Activated CD8-positive, alpha-beta T cell treated with anti-CD3 and anti-CD28 coated beads for 36 hours (primary cell): ENCODE measurements at places on chromosomes 7 and 10. TPM values are rescaled to one million over a fixed set of nuclear protein-coding genes. Genes with fewer than 3 reads are reported as not detected.
A peak's percentile ranks its signal among the peaks of the same experiment; 100 is the strongest.

The ENTPD1 gene
- total RNA-seq = 4.6 TPM

The SLIT1 gene
- 0.34 TPM for total RNA-seq

The MACC1 gene
- total RNA-seq = 0.38 TPM

The HEPACAM2 gene
- total RNA-seq = not detected

The CLDN3 gene
- total RNA-seq = not detected

The ASAH2 gene
- total RNA-seq = 2.9 TPM

The SSMEM1 gene
- total RNA-seq = not detected

The MRLN gene
- not detected for total RNA-seq

The CCNY gene
- 48.8 TPM for total RNA-seq

The RTKN2 gene
- 1.4 TPM for total RNA-seq

GRCh38 chr7:110888641-110889040 lies 202.3 kb upstream of the LRRN3 start:
- no peak for DNase-seq

DNA sequence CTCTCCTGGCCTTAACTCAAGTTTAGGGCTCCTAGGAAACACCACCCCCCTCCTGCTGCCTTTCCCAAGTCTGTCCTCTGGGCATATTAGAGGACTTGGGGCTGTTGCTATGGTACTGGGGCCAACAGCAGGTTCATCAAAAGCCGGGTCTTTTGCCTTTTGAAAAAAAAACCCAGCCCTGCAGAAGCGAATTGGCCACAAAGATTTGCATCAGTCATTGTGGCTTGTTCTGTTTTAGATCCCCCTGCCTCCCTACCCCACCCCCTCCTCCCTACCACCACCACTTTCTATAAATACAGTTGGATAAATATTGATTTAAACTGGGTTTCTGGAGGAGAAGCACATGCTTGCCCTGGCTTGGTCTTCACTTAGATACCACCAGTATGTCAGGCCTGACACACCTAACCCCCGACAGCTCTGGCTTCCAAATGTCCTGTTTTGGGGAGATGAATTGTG lies 7.0 kb downstream of the MXI1 start:
- peak; percentile 23 for DNase-seq

DNA sequence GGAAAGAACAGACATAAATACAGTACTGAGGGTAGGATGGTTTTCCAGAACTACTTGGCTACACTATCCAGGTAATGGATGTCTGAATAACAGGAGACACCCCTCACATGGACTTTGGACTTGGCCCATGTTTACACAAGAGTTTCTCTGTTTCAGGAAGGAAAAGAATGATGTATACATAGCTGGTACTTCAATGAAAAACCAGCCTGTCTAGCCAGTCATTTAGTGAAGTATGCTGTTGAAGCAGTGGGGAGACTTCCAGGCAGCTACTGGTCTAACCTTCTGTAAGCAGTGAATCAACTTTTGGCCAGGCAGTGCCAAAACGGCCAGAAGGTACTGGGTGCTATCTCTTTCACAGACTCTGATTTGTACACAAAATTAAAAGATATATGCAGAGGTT lies 135.0 kb downstream of the MBL2 start:
- no peak for DNase-seq

GRCh38 chr7:157795199-157795598 lies 458.4 kb downstream of the DNAJB6 start:
- DNase-seq = no peak

DNA sequence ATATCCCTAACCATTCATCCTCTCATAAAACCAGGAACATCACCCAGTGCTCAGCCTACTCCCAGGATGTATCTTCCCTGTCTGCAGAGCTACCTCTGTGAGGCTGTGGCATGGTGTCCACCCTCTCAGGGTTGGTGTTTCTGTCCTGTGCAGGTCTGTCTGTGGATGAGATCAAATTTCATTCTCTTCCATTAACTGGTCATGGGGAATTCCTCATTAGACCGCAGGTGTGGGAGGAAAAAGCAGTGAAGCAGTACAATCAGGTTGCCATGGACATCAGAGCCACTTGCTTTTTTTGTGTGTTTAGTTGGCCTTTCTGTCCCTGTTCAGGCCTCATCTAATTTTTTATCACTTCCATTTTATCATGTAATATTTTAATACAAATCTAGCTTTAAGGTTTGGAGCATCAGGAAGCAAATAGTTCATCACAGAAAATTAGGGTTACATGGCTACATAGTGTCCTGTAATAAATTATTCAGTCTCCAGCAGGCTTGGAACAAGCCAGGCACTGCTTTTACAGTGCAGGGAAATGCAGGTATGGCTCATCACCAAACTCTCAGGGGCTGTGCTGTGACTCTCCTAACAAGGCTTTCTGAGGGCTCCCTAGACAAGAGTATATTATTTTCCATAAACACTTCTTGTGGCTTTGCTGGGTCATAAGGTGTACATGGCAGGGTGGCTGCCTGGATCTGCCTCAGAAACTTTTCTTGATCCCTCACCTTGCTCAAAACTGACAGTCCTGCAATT lies 594.9 kb upstream of the IGFBP3 start:
- no peak for DNase-seq

GRCh38 chr10:112803961-112804401 lies 146.1 kb upstream of the TCF7L2 start:
- no peak for DNase-seq

DNA sequence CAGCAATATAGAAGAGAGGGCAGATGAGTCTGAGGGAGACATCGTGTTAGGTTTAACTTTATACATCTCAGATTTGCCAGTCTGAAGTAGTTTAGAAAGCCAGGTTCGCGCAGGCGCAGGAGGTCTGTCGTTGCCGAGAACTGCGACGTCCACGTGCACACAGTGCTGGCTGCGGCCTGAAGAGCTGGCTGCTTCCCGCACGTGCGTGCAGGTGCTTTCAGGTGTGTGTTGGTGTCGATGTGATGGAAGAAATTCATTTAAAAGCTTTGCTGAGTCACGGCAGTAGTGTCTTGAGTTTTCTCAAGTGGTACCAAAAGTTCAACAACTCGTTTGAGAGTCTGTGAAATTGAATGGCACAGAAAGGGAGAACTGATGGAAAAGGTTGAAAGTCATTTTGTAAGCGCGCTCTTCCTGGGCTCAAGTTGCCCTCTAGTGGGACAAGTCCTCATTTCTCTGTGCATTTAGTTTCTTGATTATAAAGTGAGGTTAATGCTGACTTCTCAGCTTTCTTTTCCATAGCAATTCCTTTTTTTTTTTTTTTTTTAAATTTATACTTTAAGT lies 18.6 kb downstream of the WDR37 start:
- no peak for DNase-seq

GRCh38 chr10:3222068-3222467 lies 49.5 kb upstream of the PITRM1 start:
- no peak for DNase-seq

GRCh38 chr7:100372256-100372655 lies 1.0 kb upstream of the PILRA start:
- DNase-seq = peak; percentile 66
